ENCODE measurements at places on chromosomes 7 and 10. TPM values are rescaled to one million over a fixed set of nuclear protein-coding genes. Genes with fewer than 3 reads are reported as not detected.

Gene CCL24
- polyA plus RNA-seq, result 0.93 TPM

Gene HPSE2
- polyA plus RNA-seq, result 0.44 TPM

DNA sequence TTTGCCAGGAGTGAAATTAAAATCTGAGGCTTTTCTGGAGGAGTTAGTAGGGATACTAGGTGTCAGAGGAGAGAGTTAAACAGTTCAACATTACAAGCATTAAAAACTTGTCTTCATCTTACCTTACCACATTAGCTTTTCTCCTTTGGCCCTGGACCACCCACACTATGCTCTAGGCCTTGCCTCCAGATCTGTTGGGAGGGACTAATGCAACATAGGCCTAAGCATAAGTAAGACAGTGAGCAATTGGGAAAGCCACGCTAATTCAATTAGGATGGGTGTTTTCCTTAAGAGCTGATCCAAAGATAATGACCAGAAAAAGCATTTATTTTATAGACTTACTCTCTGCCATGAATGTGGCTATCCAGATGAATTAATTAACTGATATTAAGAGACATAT, 158.9 kb downstream of the ELMO1 start:
- no peak for DNase-seq

GRCh38 chr10:70937661-70938060, 49.3 kb upstream of the PCBD1 start:
- DNase-seq, result no peak

- DNase-seq, result no peak
These were observed 70.4 kb downstream of the FAM171A1 start for GRCh38 chr10:15300697-15301096.
